ENCODE measurements at places on chromosomes 4 and X.

DNA sequence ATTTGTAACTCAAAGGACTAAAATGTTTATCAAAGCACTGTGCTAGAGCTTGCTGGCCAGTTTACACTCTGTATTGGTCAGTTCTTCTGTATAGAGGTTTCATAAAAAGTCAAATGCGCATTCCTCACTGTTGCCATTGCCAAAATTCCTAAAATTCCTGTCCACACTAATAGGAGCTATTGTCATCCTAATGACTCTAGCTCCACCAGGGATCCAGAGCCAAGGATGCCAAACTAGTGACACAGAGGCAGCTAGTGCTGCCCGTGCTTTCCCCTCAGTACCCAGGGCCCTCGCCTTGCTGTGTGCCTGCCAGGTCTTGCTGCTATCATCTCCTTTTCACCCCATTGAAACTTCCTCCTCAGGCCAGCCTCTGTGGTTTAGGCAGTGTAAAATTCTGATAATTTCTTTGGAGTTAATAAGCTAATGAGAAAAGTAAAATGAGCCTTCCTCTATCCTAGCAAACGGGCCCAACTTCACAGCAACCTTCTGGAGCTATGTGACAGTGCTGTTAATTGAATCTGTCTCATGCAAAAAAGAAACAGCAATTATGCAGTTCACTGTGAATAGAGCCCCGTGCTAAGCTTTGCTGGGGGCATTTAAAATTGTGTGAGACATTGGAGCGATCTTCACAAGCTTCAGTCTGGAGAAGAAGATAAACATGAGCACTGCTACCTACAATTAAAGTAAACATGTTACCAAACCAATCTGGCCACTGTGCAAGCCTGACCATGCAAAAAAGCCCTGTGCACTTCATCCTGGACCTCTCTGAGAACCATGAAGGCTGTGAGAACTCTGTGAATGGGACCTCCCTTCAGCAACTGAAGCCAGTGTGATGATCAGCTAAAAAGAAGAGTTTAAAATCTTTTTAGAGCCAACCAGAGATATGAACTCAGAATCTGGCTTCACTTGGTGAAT is 43.1 kb upstream of the FGF2 start:
- DNase-seq: no peak

DNA sequence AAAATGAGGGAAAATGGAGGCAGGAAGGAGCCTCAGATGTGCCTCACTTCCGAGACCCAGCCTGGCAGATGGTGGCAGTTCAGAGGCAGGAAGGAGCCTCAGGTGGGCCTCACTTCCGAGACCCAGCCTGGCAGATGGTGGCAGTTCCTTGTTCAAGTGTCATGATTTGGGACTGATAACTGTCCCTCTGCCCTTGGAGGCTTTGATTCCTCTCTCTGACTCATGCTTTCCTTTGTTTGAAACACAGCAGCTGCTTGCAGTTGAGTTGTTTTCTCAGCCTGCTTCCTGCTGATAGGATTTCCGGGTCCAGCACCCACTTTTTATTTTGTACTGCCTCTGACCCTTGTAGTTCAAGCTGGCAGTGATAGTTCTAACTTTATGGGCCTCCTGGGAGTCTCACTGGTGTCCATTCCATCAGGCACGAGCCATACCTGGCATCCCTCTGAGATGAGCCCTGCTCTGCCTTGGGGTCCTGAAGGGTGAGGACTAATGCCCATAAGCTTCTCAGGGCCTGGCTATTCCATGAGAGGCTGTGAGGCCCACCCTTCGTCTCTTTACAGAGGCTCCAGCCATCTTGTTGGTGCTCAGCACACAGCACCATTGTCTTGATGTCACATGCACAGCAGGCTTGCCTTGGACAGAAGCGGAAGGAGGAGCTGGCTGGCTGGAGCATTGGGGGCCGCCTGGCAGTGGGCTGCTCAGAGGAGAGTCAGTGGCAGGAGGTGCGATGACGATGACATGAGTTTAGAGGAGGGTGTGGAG is 13.0 kb downstream of the RGS12 start:
- DNase-seq: peak; percentile 50

- DNase-seq: no peak
Measured at GRCh38 chr4:788636-789297, 37.2 kb downstream of the CPLX1 start.

- no peak for DNase-seq
Measured at GRCh38 chrX:115029869-115030570, 12.6 kb upstream of the IL13RA2 start.

- no peak for DNase-seq
Measured at GRCh38 chr4:123995936-123996335, 599.3 kb downstream of the SPRY1 start.

- no peak for DNase-seq
Measured at GRCh38 chr4:8078109-8078494, 80.5 kb downstream of the ABLIM2 start.

DNA sequence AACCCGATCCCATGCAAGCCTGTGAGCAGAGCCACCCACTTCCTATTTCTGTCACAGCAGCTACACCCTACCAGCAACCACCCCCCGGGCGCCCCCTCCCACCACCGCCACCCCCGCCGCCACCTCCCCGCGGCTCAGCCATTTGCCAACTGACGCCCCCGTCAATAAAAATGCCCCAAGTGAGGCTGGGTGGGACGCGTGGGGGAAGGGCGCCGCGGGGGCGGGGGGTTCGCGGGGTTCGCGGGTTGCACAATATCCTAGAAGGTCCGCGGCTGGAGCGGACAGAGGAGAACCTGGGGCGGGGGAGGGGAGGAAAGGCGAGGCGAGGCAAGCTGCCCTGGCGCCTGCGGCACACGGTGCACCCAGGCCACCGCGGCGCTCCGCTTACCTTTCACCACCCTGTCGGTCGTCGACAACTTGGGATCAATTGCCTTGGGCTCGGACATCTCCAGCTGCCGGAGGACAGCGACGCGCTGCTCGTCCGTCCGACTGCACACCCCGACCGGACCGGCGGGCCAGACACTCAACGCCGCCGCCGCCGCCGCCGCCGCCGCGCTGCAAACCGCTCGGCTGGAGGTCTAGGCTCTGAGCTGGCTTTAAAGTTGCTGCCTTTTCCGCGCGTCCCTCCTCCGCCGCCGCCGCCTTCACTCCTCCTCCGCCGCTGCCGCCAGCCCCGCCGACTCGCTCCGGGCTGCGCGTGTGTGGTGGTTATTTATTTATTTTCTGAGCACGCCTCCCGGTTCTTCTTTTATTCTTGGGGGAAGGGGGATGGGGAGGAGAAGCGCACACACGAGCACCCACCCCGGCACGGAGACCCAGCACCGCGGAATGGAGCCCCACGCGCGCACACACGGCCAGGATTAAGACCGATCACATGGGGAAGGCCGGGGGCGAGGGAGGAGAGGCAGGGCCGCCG is 717 bp downstream of the PPP3CA start:
- peak; percentile 68 for DNase-seq

GRCh38 chr4:182536221-182536811 is 293.1 kb downstream of the TENM3 start:
- no peak for DNase-seq

DNA sequence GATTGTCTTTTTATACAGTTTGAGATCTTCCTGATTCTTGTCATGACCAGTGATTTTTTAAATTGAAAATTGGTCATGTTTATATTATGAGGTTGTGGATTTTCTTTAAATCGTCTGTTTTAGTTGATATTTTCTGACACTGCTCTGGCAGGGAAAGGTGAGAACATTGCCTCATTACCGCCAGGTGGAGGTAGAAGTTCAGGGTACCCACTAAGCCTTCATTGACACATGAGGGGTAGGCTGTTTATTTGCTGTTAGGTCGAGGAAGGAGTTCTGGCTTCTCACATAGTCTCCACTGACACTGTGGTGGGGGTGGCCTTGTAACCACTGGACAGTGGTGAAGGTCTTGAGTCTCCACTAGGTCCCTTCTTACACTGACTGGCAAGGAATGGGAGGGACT is 117.6 kb upstream of the GPR101 start:
- no peak for DNase-seq

- DNase-seq: no peak
Measured at GRCh38 chr4:159003420-159004253, 99.2 kb upstream of the RAPGEF2 start.

GRCh38 chr4:158133551-158133950 is 39.3 kb downstream of the GASK1B start:
- no peak for DNase-seq
